Stimulated activated CD4-positive, alpha-beta T cell treated with anti-CD3 and anti-CD28 coated beads, Interleukin-2, amount 100 ng/mL, for 4 hours (primary cell): ENCODE measurements at places on chromosomes 7 and 10.
A peak's percentile ranks its signal among the peaks of the same experiment; 100 is the strongest.

GRCh38 chr10:43408710-43409384 is at the start of gene HNRNPF:
TSS of gene HNRNPF (minus strand) at chr10:43409186. CDS start at chr10:43387884, 21,302 bp downstream.
- peak; percentile 91 for DNase-seq

DNA sequence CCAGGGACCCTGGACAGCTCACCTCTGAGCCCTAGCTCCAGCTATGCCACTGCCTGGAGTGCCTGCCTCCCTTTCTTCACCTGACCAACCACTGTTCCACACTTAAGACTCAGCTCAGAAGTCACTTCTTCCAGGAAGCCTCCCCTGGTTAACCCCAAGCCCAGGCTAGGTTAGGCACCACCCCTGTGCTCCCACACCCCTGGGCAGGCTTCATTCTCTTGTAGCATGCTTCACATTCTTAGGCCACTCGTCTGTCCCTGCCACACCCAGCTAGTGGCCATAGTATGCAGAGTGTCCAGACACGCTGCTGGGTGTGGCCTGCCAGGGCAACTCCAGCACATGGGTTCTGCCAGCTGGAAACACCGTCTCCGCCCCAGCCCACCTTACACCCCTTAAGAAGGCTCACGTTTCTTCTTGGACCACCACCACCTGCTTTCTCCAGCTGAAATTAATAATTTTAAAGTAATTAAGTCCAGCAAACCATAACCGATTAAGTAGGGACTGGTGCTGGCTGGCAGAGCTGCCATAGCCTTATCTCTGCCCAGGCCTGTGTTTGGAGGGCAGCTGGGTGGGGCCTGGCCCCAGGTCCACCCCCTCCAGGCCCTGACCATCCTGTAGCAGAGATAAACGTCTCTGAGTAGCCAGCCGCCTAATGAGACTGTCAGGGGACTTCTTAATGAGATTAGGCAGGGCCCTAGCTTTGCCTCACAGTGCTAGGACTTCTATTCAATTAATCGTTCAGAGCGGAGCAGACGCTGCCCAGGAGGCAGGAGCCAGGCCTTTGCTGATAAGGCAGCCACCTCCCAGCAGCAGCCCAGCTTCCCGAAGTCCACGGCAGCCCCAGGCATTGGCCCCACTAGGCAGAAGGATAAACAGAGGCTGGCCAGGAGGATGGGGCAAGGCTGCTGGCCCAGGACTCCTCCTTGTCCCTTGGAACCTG is 20.5 kb downstream of the GRID1 start:
- DNase-seq = no peak

DNA sequence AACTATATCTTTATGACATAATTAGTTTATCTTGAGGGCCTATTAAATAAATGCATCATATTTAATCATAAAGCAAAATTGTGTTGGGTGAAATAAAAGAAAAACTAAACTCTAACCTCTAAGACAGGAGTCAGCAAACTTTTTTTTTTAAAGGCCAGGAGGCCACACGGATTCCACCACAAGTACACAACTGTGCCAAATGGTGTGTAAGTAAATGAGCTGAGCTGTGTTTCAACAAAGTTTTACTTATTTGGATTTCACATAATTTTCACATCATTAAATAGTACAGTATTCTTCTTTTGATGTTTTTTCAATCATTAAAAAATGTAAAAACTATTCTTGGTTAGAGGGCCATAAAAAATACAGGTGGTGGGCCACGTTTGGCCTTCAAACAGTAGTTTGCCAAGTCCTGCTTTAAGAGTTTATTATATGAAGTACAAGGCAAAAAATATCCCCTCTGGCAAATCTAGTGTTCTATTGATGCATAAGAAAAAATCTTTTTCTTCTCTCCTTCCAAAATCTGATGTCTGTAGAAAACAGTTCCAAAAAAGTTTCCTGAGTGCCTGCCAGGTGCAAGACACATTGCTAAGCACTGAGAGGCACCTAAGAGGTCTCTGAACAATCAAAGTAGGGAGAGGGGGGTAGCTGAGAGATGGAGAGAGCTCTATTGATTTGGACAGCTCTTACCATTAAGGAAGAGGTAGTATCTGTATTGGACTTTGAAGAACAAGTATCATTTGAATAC is 26.5 kb upstream of the SPOCK2 start:
- no peak for DNase-seq

- no peak for DNase-seq
Measured at GRCh38 chr10:75507469-75507868, 76.0 kb downstream of the LRMDA start.

DNA sequence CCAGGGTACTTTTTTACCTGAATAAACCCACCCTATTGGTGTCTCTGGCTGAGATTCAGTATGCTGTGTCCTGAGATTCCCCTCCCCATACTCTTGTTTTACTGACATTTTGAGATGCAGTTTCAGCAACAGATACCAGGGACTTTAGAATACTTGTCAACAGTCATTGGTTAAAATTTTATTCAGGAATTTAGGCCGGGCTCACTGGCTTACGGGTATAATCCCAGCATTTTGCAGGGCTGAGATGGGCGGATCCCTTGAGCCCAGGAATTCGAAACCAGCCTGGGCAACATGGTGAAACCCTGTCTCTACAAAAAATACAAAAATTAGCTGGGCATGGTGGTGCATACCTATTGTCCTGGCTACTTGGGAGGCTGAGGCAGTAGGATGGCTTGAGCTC is 90.0 kb upstream of the GATAD1 start:
- DNase-seq = no peak

GRCh38 chr7:111074748-111075146 is 16.2 kb upstream of the LRRN3 start:
- DNase-seq = no peak

GRCh38 chr10:56991591-56992069 is 630.6 kb upstream of the ZWINT start:
- no peak for DNase-seq

GRCh38 chr10:108052981-108053380 is 888.5 kb upstream of the SORCS1 start:
- no peak for DNase-seq

GRCh38 chr7:116591202-116592040 is 66.6 kb downstream of the CAV1 start:
- no peak for DNase-seq

GRCh38 chr7:77453531-77453930 is 37.4 kb upstream of the GSAP start:
- DNase-seq = no peak

- DNase-seq = no peak
Measured at GRCh38 chr10:131211146-131211545, 100.4 kb downstream of the TCERG1L start.
